ENCODE measurements at places on chromosomes 5 and 9.

GRCh38 chr5:128196791-128197190 lies 113.2 kb downstream of the SLC12A2 start:
- DNase-seq = no peak

- no peak for DNase-seq
These were observed 43.5 kb upstream of the DNAH5 start for GRCh38 chr5:13987843-13988464.

- no peak for DNase-seq
These were observed 9.3 kb upstream of the PTPN3 start for GRCh38 chr9:109507421-109507838.

- no peak for DNase-seq
These were observed 361.4 kb upstream of the POU5F2 start for GRCh38 chr5:94102849-94103248.

DNA sequence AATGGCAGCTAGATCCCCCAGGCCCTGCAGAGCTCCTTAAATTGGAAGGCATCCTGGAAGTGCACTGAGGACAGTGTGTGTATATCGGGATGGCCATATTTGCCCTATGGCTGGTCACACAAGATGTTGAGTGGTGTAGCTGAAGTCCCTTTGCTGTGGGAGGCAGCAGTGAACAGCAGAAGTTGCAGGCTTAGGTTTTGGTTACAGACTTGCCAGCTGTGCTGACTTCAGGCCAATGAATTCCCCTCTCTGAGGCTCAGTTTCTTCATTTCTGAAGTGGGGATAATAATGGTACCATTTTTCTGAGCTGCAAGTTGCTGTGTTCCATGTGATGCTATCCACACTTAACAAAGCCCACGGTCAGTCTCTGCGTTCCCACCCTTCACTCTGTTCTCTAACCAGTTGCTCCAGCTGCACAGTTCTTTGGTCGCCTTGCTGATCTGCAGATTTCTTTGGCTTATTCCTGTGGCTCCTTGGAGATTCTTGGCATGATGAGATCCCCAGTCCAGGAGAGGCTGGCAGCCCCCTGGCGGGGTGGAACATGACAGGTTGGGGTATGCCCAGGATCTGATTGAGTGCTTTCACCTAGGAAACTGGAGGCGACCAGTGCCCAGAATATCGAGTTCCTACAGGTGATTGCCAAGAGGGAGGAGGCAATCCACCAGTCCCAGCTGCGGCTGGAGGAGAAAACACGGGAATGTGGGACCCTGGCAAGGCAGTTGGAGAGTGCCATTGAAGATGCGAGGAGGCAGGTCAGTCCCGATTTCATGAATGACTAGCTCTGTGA lies 6.5 kb upstream of the GLE1 start:
- no peak for DNase-seq

GRCh38 chr5:83785176-83785668 lies 64.6 kb upstream of the HAPLN1 start:
- no peak for DNase-seq

DNA sequence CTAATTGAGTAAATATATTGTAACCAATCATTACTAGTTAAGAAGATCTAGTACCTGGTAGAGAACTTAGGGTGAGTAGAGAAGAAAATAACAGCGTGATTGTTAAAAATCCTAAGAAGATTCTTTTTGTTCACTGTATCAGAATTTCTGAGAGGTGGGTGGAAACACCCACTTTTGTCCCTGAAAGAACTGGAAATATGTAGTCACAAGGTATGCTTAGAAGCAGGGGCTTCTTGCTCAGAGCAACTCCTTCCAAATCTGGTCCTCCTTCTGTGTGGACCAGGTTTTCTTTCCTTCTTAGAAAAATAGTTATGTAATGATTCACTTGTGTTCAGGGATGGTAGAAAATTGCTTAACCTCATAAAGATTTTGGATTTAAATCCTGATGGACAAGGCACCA lies 11.9 kb upstream of the TOMM5 start:
- DNase-seq = no peak

DNA sequence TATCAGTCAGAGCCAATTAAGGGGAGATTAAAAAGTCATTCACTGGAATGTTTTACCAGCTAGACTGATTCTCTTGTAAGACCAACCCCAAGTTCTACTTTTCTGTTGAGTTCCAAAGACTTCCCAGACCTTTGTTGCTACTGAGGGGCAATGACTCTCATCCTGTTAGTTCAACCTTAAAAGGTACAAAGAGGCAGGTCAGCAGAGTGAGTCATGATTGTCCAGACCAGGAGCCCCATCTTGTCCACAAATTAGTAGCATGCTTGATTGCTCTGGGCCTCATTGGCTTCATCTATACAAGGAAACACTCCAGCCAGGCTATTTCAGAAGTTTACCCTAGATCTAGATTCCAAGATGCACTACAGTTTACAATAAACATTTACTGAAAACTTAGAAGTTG lies 79.9 kb upstream of the IL7R start:
- DNase-seq = no peak

DNA sequence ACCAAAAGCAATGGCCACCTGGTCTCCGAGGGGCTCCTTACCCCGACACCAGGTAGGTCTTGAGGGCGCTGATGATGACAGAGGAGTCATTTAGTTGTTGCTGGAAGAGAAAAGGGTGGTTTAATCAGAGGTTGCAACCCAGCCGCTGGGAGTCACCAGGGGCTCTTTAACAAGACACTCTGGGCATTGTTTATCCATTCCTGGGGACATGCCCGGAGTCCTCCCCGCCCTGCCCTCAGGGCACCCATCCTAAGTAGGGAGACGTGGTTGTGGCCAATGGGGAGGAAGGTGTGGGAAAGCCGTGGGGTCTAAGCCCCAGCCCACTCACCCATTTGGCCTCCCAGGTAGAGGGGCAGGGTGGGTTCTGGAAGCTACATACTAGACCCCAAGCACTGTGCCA lies 3.1 kb downstream of the PTGES2 start:
- no peak for DNase-seq

DNA sequence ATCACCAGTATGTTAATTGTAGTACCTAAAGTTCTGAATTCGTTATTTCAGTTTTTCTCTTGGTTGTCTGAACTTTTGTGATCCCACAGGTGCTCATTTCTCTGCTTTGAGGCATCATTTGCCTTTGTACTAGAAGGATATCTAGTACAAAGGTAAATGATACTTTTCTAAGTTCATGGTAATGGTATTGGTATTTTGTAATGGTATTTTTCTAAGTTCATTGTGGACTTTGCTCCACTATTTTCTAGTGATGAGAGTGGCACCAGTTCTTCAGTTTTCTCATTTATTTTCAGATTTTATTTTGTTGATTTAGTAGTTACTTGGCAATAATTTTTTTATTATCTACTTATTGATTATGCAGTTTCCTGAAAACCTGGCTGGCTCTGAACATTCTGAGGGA lies 42.0 kb downstream of the RAB24 start:
- no peak for DNase-seq

- no peak for DNase-seq
These were observed 48.8 kb upstream of the TBCA start for GRCh38 chr5:77824981-77825380.

DNA sequence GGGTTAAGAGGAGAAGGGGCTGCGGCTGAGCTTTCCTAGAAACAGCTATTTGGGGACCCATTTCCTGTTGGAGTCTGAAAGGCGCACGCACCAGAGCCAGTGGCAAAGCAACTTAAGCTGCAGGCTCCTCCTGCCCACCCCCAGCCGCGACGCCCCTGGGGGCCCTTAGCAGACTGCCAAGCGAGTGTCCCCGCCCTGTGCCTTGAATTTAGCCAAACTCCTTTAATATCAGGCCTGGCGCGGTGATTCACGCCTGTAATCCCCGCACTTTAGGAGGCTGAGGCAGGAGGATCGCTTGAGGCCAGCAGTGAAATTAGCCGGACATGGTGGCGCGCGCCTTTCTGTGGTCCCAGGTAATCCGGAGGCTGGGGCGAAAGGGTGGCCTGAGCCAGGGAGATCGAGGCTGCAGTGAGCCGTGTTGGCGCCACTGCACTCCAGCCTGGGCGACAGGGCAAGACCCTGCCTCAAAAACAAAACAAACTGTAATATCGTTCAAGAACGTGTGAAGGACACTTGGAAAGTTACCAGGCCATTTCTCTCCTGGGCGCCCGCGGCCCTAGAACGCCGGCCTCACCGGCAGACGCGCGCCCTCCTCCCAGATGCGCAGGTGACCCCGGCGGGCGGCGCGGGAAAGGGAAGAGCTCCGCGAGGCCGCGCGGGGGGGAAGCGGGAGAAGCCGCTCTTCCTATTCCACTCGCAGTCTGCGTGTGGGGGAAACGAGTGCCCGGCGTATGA lies 1.0 kb upstream of the F2R start:
- DNase-seq = no peak

DNA sequence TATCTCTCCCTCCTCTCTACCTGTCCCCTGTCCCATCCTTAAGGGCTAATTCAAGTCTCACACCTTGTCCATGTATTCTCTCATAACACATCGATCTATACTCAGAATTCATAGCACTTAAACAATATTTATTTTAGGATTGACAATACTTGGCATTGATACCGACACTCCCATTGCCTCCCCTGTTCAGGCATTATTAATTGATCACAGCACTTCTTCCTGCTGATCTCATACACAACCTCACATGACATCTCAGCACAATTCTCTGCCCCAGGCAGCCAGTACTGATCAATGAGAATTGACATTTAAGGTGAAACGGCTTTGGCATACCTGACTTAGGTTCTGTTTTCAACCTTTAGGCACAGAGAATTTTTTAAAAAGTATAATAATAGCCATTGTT lies 582.4 kb upstream of the BRINP1 start:
- DNase-seq = no peak

DNA sequence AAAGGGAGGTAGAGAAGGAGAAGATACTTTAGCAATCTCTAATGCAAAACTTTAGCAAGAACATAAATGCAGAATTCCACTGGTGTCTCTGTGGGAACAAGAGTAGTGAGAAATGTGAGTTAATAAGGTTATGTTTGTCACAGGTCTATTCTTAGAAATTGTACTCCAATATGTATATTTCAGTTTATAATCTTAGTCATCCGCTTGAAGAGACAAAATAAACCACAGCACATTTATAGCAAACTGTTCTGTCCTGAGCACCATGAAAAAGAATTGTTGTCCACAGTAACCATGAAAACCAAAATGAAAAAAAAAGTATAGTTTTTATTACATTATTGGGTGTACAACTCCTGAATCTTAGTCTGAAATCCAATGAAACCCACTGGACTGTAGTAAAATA lies 93.6 kb upstream of the TSLP start:
- no peak for DNase-seq

DNA sequence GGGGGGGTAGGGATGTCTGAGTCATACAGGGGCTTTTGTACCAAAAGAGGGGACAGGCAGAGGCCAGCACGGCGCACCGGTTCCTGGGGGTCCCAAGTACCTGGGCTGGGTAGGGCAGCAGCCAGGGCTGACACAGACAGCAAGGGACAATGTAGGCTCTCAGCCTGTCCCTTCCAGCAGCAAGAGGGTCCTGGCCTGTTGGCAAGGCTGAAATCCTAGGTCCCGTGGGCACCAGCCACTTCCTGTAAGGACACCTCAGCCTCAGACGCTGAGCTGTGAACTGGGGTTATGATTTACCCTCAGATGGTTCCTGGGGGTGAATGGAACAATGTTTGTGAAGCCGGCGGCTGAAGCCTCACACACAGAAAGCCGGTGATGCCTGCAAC lies 41.3 kb downstream of the NACC2 start:
- no peak for DNase-seq

DNA sequence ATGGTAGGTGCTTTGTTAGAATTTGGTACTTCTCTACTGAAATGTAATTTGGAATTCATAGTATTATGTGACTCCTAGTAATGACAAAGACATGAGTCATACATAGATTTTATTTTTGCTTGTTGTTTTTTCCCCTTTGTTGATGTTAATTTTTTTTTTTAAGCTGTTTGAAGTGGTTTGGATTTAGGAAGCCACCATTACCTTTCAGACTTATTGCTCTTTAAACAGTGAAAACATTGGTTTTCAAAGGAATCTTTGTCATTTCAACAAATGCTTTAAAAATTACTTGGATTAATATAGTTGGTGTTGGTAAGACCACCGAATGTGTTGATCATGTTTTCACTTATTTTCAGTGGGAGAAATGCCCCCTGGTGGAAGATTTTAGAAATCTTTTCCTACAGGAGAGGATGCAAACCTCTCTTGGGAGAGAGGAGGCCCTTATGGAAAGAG lies 170.1 kb upstream of the PITX1 start:
- no peak for DNase-seq

- no peak for DNase-seq
These were observed 16.6 kb downstream of the PTGR1 start for GRCh38 chr9:111582888-111583287.

DNA sequence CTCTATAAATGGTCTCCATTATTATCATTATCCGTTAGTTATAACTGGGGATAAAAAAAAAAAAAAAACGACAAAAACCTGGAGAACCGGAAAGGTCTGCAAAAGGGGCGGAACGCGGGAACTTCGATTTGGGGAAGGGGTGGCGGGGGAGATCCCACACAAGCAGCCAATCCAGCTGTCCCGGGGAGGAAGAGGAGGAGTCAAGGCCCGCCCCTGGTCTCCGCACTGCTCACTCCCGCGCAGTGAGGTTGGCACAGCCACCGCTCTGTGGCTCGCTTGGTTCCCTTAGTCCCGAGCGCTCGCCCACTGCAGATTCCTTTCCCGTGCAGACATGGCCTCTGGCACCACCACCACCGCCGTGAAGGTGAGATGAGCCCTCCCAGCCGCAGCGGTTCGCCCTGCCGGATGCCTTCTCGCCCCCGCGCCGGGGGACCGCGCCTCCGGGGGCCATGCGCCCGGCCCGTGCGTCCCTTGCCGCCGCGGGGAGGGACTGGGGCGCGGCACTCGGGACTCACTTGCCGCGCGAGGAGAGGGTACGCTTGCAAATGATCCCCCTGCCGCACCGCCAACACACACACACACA lies at the start of gene MTAP:
Gene MTAP, plus strand, starts transcription at position 219 of the 583 bp plus-strand sequence. Its CDS starts 113 bp downstream, at position 332.
- peak; percentile 67 for DNase-seq

- DNase-seq = no peak
These were observed 60.3 kb downstream of the FOXD1 start for GRCh38 chr5:73388306-73388684.

- no peak for DNase-seq
These were observed 75.7 kb upstream of the FBN2 start for GRCh38 chr5:128613766-128614165.

DNA sequence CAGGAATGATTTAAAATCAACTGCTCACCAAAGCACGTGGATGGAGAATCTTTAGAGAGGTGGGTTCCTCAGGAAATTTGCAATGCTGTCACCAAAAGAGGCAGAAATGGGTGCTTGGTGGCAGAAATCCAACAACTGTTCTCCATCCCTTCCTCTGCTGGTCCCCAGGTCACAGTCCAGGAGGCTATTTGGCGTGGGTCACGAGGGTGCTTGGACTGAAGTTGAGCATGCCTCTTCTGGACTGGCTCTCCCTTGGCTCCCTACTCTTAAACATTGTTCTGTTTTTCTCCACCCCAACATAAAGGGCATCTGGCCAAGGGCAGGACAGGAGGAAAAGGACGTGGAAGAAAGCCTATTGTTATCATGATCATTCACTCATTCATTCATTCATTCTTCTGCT lies 58.9 kb downstream of the WWC1 start:
- no peak for DNase-seq

Measured in CD4-positive, alpha-beta T cell treated with Interleukin-15 for 1 hour (primary cell).